Endothelial cell of umbilical vein (primary cell): ENCODE measurements at places on chromosomes 1 and 21. TPM values are rescaled to one million over a fixed set of nuclear protein-coding genes. Genes with fewer than 3 reads are reported as not detected.

The SYPL2 gene
- total RNA-seq, result not detected in 2 replicates

The SYNC gene
- total RNA-seq, result 6.5 and 9.4 TPM in 2 replicates

The DAP3 gene
- total RNA-seq, result 98.9 and 104 TPM in 2 replicates

The SYCP1 gene
- not detected in 2 replicates for total RNA-seq
